Left ventricle myocardium superior (tissue), 1 donor: ENCODE measurements at places on chromosomes 5 and 9. TPM values are rescaled to one million over a fixed set of nuclear protein-coding genes. Genes with fewer than 3 reads are reported as not detected.

DNA sequence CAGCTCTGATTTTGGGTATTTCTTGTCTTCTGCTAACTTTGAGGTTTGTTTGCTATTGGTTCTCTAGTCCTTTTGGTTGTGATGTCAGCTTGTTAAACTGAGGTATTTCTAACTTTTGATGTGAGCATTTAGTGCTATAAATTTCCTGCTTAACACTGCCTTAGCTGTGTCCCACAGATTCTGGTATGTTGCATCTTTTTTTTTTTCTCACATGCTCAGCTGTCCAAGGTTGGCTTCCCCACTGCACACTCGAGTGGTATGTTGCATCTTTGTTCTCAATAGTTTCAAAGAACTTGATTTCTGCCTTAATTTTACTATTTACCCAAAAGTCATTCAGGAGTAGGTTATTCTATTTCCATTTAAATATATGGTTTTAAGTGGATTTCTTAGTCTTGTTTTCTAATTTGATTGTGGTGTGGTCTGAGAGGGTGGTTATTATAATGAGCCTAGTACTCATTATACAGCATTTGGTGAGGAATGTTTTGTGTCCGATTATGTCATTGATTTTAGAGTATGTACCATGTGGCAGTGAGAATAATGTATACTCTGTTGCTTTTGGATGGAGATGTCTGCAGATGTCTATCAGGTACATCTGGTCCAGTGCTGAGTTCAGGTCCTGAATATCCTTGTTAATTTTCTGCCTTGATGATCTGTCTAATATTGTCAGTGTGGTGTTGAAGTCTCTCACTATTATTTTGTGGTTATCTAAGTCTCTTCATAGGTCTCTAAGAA is 42.2 kb upstream of the IFNE start:
- no peak for DNase-seq

- DNase-seq, result no peak
Observed at GRCh38 chr5:131825404-131826013, 28.7 kb upstream of the FNIP1 start.

Gene CAAP1
- 6.2 TPM for total RNA-seq

DNA sequence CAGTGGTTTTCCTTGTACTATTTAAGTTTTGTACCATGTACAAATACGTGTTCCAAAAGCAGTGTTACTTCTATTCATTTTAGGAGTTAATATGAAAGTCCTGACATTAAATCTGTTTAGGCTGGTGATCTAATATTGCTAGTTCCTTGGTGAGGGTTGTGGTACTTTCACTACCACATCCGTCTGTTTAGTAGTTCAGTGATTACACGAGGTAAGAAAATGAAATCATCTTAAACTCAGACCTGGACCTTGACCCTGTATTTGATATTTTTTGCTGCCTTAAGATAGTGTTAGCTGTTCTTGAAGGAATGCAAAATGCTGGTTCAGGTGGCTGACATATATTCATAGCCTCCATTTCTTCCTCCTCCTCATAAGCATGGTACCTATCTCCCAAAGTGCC is 50.3 kb downstream of the MTAP start:
- DNase-seq, result no peak

Gene GPX8
- 4.6 TPM for total RNA-seq

DNA sequence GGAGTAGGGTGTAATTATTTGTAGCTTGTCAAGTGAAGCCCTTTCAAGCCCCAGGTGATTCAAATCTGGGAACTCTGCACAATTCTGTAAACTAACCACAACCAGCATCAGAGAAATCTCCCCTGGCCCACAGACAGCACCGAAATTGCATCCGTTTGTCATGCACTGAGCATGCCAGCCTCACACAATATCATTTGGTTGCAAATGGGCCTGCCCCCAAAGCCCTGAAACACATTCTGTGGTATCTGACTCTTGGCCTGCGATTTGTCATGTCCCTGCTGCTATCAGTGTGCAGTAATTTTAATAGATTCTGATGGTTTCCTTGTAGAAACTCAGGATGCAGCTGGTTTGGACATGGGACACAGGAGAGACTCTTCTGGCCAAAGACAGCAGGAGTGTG is 35.3 kb downstream of the SNX24 start:
- DNase-seq, result no peak

GRCh38 chr9:125883565-125884217 is 136.5 kb downstream of the PBX3 start:
- no peak for DNase-seq

DNA sequence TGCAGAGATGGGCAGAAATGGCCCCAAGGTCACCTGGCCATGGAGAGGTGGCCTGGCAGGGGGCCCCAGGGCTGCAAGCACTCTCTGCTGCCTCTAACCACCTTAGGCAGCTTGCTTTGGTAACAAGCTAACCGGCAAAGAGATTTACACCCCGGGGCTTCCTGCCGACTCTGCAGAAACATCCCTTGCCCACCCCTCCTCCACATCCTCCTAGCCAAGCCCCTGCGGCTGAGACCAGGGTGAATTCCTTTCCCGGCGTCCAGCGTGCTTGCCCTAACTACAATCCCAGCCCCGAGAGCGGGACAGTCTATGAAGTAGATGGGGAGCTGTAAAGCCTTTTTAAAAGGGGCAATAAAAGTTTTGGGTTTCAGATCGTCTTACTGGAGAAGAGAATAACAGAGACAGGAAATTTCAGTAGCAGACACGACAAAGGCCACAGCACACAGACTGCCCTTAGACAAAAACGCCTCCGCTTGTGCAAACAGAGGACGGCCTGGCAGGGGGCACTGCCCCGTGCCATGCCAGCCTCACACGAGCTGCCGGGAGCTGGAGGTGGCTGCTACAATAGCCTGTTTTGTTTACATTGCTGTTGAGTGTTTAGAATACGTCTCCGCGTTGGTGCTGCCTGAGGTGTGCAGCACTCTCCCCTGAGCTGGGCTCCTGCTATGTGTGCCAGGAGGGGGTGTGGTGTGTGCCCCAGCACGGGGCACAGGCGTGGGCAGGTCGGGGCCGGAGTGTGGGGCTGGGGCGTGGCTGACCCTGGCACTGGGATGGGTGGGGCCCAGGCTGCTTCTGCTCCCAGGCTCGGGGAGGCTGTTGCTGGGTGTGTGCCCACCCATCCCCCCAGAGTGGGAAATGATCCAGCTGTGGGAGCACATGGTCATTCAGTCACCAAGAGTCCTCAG is 15.3 kb downstream of the MYMK start:
- peak; percentile 27 for DNase-seq

Gene ANKRD34B
- not detected for total RNA-seq

- peak; percentile 45 for DNase-seq
Observed at GRCh38 chr5:56815658-56816545, 553 bp downstream of the MAP3K1 start.

Gene F2RL1
- 1.1 TPM for total RNA-seq

Gene TLE1
- total RNA-seq, result 10.2 TPM

- no peak for DNase-seq
Observed at GRCh38 chr9:112552229-112553056, 65.8 kb downstream of the KIAA1958 start.
